ENCODE measurements at places on chromosomes 13 and 19.

DNA sequence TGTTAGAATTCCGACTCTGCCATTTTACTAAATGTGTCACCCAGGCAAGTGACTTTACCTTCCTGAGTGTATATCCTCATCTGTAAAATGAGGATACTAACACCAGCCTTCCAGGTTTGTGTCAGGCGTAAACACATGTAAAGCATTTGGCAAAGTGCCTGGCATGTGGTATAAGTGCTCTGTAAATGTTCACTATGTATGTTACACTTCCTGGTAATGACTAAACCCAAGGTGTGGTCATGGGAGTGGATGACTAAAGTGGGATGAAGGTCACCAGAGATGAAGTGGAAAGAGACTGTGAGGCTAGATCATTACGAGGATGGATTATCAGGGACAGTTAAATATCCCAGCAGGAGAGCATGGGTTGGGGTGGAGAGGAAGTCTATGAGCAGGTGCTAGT is 25.6 kb downstream of the DEDD2 start:
- DNase-seq: no peak

GRCh38 chr13:41411060-41411459 is 46.3 kb upstream of the RGCC start:
- no peak for DNase-seq

GRCh38 chr13:35349673-35350278 is 126.7 kb downstream of the MAB21L1 start:
- DNase-seq: no peak

GRCh38 chr13:38409771-38410170 is 60.1 kb downstream of the UFM1 start:
- no peak for DNase-seq

DNA sequence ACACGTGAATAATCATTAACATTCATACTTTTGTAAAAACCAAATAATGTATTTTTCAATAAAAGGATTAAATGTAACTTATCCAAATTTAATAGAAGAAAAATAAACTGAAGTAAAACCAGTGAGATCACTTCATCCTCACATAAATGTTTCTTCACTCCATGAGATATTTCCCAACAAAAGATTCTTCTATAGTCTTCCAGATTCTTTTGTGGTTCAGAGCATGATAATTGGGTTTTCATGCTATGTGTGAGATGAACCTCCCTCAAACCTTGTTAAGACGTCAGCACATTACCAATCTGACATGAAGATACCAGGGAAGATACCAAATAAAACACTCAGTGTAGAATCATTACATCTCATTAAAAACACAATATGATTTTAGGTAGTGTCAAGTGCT is 62.9 kb upstream of the OXGR1 start:
- DNase-seq: no peak

DNA sequence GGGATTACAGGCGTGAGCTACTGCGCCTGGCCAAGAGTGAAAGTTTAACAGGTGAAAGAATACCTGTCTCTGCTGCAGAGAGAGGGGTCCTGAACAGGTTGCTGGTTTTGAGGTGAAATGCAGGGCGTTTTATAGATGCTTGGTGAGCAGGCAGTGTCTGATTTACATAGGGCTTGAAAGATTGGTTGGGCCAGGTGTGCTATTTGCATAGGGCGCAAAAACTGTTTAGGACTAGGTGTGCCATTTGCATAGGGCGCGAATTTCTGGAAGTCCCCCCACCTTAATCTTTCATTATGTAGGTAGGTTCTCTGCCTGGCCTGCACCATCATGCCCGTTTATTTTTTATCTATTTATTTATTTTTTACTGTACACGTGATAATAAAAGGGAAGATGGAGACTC is 4.5 kb upstream of the NDUFB7 start:
- no peak for DNase-seq

- no peak for DNase-seq
Measured at GRCh38 chr19:44897835-44898234, 6.8 kb downstream of the TOMM40 start.

GRCh38 chr13:51666374-51666773 is 82.1 kb downstream of the WDFY2 start:
- no peak for DNase-seq

GRCh38 chr13:109610517-109610916 is 175.9 kb downstream of the IRS2 start:
- no peak for DNase-seq

Measured in skin of body (tissue), 3 donors.